ENCODE measurements at places on chromosomes 13 and 19. TPM values are rescaled to one million over a fixed set of nuclear protein-coding genes. Genes with fewer than 3 reads are reported as not detected.

GSK3A gene
- polyA plus RNA-seq, result 42.5 TPM

LRRC8E gene
- polyA plus RNA-seq, result 11.5 TPM

KLK1 gene
- polyA plus RNA-seq, result 0.39 TPM

CPT1C gene
- polyA plus RNA-seq, result 0.39 TPM

CEACAM20 gene
- not detected for polyA plus RNA-seq

Measured in keratinocyte (primary cell).